ENCODE measurements at places on chromosomes 4 and X.

- DNase-seq = no peak
Measured at GRCh38 chrX:3738509-3738908, 25.1 kb upstream of the PRKX start.

DNA sequence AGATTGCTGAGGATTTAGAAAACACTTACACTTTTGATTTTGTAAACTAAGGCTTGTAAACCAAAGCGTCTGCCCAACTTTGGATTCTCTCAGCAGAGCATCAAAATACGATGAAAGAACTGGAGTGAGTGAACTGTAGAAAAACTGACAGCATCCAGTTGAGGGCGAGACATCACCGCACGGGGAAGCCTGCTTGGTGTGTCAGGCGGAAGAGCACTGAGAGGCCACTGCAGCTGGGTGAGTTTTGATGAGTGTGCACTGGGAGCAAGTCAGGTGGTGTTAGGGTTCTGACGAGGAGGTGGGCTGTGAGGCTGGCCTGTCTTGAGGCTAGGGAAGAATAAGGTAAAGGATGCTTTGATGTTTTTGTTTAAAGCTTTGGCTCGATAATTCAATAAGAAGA, 46.8 kb upstream of the CLDN24 start:
- no peak for DNase-seq

- peak; percentile 81 for DNase-seq
Measured at GRCh38 chr4:98658287-98659105, at the start of gene TSPAN5. Gene TSPAN5, minus strand, starts transcription at chr4:98658611.

- DNase-seq = no peak
Measured at GRCh38 chrX:101357166-101357795, 8.7 kb upstream of the TIMM8A start.

GRCh38 chrX:2502668-2503519, 2.1 kb upstream of the DHRSX start:
- no peak for DNase-seq

All from stimulated activated CD4-positive, alpha-beta T cell treated with anti-CD3 and anti-CD28 coated beads, Interleukin-1b, Interleukin-23, amount 100 ng/mL, for 4 hours (primary cell).